Chondrocyte (in vitro differentiated cells): ENCODE measurements at places on chromosomes 12 and 14. TPM values are rescaled to one million over a fixed set of nuclear protein-coding genes. Genes with fewer than 3 reads are reported as not detected.
A peak's percentile ranks its signal among the peaks of the same experiment; 100 is the strongest.

DNA sequence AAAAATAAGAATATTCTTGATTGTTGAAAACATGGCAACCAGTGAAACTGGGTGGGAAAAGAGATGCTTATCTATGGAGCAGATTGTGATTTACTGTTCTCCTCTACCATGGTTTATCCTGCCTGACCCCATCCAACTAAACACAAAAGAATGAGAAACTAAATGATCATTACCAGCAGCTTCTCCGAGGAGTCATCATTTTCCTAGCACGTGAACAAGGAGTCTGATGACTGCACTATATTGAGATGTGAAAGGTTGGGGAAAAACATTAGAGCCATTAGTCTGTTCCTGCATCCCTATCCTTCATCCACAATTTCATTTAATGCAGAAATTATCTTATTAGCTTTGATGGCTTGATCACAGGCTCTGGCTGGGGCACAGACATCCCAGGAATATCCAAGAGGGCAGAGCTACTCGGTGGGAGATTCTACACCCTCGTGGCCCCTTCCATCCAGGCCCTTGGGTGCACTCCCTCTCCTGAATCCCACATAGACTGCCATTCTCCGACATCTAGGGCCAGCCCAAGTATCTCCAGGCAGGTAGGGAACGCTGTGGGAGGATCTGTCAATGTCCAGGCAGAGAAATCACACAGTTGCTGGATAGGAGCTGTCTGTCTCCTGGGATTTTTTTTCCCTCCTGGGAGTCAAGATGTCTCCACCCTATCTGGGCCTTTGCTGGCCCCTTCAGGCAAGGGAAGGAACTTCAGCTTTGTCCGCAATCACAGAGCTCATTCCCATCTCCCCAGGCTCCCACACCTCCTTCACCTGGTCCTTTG, 43.3 kb upstream of the DHRS4 start:
- no peak for DNase-seq

DNA sequence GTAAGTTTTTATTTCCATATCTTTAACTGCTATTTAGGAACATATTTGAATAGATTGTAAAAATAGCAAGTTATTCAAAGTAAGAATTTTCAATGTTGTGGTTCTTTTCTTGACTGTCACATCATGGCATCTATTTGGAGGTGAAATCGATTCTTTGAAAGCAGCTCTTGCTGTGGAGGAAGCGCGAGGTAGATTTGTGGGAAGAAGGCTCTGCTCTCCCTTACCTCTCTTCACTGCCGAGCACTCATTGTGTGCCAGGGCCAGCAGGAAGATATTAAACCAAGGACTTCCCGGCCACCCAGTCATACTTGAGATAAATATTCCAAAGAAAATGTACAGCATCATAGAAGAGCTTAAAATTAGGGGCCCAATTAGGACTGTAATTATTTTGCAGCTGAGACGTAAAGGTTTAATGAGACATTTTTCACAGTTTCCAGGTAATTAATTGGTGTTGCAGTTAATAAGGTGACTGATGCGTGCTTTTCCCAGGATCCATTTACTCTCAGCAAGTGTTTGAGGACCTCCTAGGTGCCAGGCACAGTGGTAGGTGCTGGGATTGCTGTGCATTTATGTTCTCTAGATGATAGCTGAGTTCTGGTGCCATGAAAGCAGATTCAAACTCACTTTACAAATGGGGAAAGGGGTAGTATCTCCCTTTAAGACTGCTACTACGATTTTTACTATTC, 89.2 kb upstream of the DYNC1H1 start:
- no peak for DNase-seq

GRCh38 chr14:53751650-53752049, 205.0 kb downstream of the BMP4 start:
- no peak for DNase-seq

- no peak for DNase-seq
Measured at GRCh38 chr14:26851793-26852192, 254.0 kb upstream of the NOVA1 start.

DNA sequence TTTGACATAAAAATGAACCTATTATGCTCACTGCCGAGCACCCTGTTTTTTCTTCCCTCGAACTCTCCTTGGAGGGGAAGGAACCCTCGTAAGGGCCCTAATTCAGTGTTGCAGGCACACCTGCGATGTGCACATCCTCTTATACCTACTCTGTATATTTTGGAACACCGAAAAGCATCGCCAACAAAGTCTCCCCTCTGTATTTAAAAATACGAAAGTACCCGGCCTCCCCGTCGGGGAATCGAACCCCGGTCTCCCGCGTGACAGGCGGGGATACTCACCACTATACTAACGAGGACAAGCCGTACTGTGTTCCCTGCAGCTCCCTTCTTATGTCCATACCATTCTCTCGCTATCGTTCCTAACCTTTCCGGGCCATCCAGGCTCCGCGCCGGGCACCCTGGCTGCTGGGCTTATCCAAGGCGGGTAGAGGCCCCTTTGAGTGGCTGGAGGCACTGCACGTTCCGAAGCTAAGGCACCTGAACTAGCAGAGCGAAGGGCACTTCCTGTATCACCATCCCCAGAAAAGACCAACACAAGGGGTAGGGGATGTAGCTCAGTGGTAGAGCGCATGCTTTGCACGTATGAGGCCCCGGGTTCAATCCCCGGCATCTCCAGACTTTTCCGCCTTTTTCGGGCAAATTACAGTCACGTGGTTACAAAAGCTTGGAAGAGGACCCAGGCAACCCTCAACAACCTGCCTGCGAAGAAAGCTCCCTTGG, 25.1 kb upstream of the UBC start:
- DNase-seq, result peak; percentile 93

- DNase-seq, result no peak
Measured at GRCh38 chr14:30375296-30375892, 183.6 kb upstream of the G2E3 start.

- DNase-seq, result no peak
Measured at GRCh38 chr12:20445687-20446086, 77.3 kb downstream of the PDE3A start.

DNA sequence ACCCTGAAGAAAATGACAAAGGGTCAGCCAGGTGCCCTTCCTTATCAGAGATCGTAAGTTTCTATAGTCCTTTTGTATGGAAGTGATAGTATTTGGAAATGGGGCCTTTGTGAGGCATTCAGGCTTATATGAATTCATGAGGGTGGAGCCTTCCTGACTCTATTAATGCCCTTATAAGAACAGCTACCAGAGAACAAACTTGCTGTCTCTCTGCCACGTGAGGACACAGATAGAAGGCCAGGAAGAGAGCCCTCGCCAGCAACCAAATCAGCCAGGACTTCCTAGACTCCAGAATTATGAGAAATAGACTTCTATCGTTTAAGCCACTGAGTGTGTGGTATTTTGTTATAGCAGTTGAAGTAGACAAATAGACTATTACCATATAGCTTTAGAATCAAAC, 36.7 kb downstream of the TRMT5 start:
- DNase-seq, result no peak

GRCh38 chr14:105589161-105589925, 63.0 kb downstream of the TMEM121 start:
- no peak for DNase-seq

- DNase-seq, result no peak
Measured at GRCh38 chr12:3035815-3036702, 41.1 kb upstream of the TSPAN9 start.

DNA sequence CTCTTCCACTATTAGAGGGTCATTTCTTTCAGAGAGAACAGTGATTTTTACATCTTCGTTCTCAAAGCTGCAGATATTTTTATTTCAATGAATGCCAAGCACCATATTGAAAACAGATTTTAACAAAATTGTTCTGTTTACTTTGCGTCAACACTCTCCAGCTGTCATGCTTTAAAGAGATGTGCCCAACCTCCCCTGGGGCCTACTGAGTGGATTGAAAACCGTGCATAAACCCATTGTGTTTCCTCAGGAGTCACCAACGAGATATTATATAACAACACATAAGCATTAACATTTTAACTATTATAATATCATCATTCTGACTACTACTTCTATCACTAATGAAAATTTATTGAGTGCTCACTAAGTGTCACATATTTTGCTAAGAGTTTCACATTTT, 81.6 kb downstream of the MYF5 start:
- no peak for DNase-seq

- DNase-seq, result no peak
Measured at GRCh38 chr14:105701456-105702274, 175.3 kb downstream of the TMEM121 start.

DNA sequence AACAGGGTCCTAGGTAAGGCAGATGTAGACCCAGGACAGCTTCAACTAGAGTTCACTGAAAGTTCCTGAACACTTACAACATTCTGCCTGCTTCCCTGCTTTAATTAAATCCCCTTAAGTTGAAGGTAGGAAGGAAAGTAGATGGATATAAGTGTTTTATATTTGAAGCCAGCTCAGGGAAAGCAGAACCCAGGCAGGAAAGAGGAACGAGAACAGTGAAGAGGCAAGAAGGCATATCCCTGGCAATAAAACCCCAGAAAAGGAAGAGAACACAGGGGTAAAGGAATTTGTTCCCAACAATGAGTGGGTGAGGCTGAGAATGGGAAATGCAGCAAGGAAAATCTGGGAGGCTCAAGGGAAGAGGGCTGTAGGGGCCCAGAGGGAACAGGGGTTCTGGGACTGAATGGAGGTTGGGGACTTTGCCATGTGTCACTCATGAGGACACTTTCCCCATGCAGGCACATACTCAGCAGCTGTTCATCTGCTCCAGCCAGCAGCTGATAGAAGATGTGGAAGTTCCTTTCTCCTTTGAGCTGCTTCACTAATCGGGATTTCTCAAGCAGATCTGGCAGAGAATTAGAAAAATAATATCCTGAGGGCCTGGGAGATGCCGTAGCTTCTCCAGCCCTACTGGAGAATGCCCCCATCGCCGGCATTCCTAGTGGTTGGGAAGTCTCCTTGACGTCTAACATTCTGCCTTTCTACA, 3.7 kb downstream of the MYO1A start:
- DNase-seq, result no peak

DNA sequence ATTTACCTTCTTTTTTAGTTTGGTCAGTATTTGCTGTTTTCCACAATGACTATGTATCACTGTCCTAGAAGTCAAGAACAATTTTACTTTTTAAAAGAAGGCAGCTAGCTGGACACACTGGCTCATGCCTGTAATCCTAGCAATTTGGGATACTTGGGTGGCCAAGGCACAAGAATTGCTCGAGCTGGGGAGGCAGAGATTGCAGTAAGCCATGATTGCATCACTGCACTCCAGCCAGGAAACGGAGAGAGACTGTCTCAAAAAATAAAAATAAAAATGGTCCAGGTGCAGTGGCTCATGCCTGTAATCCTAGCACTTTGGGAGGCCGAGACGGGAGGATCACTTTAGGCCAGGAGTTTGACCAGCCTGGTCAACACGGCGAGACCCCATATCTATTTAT, 28.3 kb downstream of the MDM1 start:
- no peak for DNase-seq

DNA sequence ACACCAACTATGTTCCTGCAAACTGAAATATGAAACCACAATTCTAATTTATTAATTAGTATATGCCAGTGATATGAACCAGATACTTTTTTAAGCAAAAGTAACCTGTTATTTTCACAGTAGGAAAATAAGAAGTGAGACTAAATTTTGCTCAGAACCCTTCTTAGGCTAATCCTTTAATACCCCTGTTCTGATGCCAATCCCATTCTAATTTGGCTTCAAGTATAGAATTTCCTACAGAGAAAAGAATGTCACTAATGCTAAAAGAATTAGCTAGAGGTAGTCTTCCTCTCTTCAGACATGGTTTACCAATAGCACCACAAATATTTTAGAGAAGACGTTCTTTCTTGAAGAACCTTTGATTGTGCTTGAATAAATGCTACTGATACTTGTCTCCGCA, 758.4 kb downstream of the FLRT2 start:
- DNase-seq, result no peak

- no peak for DNase-seq
Measured at GRCh38 chr12:12207746-12208145, 59.1 kb downstream of the LRP6 start.

DNA sequence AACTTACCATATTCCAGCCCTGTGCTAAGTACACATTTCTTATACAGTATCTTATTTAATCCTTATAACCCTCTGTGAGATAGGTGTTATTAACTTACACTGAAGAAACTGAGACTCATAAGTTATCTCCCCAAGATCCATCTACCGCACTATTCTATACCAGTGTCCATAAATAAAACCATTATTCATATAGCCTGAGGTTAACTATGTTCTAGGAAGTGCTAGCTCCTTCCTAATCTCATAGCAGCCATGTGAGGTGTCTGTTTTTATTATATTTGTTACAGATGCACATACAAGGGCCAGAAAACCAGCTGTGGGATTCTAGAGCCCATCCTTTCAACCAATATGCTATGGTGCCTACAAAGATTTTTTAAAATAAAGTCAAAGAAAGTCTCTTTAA, 100.3 kb upstream of the RAP1B start:
- no peak for DNase-seq

- DNase-seq, result no peak
Measured at GRCh38 chr12:16238661-16239060, 38.8 kb downstream of the SLC15A5 start.

DNA sequence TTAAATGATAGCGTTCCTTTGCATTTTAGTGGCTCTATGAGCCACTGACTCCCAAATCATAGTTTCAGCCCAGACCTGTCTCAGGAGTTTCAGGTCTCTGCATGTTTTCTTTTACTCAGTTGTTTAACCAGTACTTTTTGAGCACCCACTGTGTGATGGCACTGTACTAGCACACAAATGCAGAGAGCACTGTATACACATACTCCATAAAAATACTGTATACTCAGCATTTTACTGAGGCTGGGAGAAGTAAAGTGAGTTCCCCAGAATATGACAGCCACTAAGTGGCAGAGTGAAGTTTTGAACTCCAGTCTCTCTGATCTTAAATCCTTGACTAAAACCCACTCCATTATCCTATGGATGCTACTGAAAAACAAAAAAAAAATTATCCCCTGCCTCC, 76.0 kb upstream of the HSPB8 start:
- no peak for DNase-seq

GRCh38 chr12:26767116-26767515, 65.9 kb downstream of the ITPR2 start:
- no peak for DNase-seq

The RNASE11 gene
- not detected in 3 replicates for total RNA-seq

The CSRNP2 gene
- 40.5 to 49.6 TPM (median 48.3 TPM) in 3 replicates for total RNA-seq

The OAS1 gene
- not detected in 3 replicates for total RNA-seq

The C14orf39 gene
- total RNA-seq, result 0.36 to 0.60 TPM (median 0.44 TPM) in 3 replicates

The MYO1A gene
- total RNA-seq, result 0.48 TPM in 1 of 3 replicates, not detected in the others

The FAM186B gene
- 0.27 to 0.51 TPM (median 0.46 TPM) in 3 replicates for total RNA-seq

The CYP27B1 gene
- total RNA-seq, result 2.1 to 3.2 TPM (median 2.3 TPM) in 3 replicates

The SMCO2 gene
- total RNA-seq, result not detected in 3 replicates

The SYT1 gene
- 0.37 to 2.1 TPM (median 0.64 TPM) in 3 replicates for total RNA-seq

The PTPRR gene
- total RNA-seq, result 0.12 to 0.26 TPM in 2 of 3 replicates, not detected in the other

The JPH4 gene
- total RNA-seq, result 0.20 TPM in 1 of 3 replicates, not detected in the others

The GLS2 gene
- 0.25 to 0.54 TPM in 2 of 3 replicates, not detected in the other for total RNA-seq

The NFE2 gene
- total RNA-seq, result not detected in 3 replicates

The PPP2R5C gene
- 95.0 to 111 TPM (median 98.1 TPM) in 3 replicates for total RNA-seq

The SERPINA12 gene
- total RNA-seq, result not detected in 3 replicates
